ENCODE measurements at places on chromosomes 12 and 14.

DNA sequence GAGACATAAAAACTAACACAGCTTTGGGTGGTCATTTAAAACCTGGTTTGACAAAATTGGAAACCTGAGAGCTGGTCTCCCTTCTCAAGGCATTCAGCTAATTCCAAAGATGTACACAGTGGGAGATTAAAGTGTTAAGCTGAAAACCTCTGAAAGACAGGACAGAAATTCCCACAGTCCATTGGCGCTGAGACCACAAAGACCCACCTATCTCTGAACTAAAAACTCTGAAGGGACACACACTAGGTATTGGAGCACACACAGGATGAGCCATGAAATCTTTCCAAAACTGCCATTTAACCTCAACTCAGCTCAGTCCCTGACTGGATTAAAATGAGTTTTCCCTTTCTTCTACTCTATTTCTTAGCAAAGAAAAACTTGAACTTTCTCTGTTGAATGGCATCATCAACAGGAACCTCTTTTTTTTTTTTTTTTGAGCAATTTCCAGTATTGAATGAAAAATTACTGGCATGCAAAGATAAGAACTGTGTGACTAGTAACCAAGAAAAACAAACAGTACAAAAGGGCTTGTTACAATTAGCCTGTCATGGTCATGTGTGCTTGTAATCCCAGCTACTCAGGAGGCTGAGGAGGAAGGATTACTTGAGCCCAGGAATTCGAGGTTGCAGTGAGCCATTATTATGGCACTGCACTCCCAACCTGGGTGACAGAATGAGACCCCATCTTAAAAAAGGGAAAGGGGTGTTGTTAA is 82.4 kb downstream of the IPO8 start:
- peak; percentile 17 for DNase-seq

GRCh38 chr12:110543252-110543959 is 39.7 kb downstream of the PPTC7 start:
- peak; percentile 73 for DNase-seq

GRCh38 chr12:4268329-4269181 is 5.0 kb upstream of the CCND2 start:
- DNase-seq = peak; percentile 66

GRCh38 chr14:72513965-72514659 is 379.8 kb downstream of the DPF3 start:
- DNase-seq = peak; percentile 35

- no peak for DNase-seq
Measured at GRCh38 chr12:116431677-116432300, 127.4 kb upstream of the MAP1LC3B2 start.

DNA sequence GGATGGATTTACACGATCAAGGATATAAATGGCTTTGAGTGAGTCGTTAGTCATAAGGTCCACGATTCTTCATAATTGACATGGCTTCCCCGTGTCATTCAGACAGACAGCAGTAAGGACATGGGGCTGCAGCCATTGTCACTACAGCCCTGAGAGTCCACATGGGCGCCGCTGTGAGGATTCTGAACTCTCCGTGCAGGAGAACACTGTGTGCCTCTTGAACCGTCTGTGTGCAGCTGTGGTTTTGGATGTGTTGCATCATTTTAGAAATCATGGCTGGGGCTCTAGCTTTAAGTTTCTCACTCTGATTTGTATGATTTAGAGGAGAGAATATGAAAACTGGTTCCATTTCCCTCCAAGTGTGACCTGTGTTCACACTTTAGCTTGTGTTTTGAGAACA is 47.2 kb downstream of the NPAS3 start:
- DNase-seq = no peak

- no peak for DNase-seq
Measured at GRCh38 chr12:92719674-92720073, 16.9 kb downstream of the PLEKHG7 start.

GRCh38 chr12:104721039-104721405 is 237.1 kb downstream of the SLC41A2 start:
- no peak for DNase-seq

- no peak for DNase-seq
Measured at GRCh38 chr12:27253347-27253746, 9.3 kb downstream of the STK38L start.

DNA sequence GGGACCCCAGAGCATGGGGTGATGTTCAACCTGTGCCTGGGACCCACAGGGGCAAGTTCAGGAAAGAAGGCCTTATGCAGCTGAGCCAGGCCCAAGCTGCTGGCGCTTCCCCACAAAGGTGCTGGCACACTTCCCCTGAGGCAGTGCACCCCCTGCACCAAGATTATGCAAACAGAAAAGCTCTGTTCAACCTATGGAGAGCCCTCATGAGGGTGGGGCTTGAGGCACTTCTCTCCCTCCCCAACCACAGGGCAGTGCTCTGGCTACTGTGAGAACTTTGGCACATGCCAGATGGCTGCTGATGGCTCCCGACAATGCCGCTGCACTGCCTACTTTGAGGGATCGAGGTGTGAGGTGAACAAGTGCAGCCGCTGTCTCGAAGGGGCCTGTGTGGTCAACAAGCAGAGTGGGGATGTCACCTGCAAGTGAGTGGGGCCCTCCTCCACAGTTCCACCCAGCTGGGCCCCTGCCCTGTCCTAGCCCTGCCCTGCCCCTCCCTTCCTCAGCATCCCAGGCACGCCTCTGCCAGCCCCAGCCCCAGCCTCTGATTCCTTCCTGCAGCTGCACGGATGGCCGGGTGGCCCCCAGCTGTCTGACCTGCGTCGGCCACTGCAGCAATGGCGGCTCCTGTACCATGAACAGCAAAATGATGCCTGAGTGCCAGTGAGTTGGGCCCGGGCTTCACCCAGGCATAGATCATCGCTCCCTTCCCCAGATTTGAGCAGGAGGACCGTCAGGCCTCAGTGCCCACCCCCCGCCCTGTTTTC is 5.5 kb upstream of the NXPH4 start:
- DNase-seq = no peak

- no peak for DNase-seq
Measured at GRCh38 chr14:86933958-86934595, 1058.9 kb downstream of the GALC start.

GRCh38 chr12:83065562-83065961 is 378.9 kb downstream of the TMTC2 start:
- no peak for DNase-seq

GRCh38 chr14:99808515-99808914 is 15.3 kb downstream of the EML1 start:
- DNase-seq = peak; percentile 77

DNA sequence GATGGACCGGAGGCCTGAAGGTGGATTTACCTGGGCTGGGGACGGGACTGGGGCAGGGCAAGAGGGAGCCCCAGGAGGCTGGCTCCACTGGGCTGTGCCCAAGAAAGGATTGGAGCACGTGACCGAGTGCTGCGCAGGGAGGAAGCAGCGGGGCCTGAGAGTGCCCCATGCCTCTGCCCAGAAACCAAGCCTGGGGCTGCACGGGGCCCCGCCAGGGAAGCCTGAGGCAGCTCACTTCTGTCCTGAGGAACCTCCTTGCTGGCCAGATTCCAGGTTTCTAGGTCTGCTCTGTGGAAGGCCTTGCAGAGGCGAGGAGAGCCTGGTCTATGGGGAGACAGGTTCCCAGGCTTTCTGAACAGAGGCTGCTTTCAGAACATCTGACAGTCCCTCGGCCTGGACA is 10.4 kb downstream of the NGB start:
- peak; percentile 81 for DNase-seq

- no peak for DNase-seq
Measured at GRCh38 chr12:62251609-62251958, 8.6 kb upstream of the USP15 start.

GRCh38 chr14:58626431-58626831 is 11.3 kb upstream of the DACT1 start:
- no peak for DNase-seq

DNA sequence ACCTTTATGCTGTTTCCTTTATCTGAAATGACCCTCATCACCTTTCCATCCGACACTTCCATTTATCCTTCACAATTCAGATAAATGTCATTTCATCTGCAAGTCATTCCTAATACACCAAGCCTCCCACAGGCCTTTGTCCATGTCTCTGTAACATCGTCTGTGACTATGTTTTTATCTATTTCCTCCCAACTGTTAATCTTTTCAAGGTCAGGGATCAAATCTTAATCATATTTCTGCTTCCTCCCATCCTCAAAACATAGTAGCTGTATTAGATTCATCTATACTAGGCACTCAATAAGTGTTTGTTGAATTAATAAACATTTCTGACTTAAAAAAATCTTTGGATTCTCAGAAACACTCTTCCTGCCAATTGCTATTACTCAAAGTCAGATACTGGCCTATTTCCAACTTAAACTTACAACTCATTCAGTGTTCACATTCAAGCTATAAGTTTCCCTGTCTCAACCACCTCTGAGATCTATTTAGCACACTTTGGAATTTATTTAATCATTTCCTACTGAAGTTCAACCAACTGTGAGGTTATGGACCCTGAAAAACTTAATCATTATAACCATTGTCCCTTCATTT is 100.2 kb upstream of the ALX1 start:
- peak; percentile 13 for DNase-seq

DNA sequence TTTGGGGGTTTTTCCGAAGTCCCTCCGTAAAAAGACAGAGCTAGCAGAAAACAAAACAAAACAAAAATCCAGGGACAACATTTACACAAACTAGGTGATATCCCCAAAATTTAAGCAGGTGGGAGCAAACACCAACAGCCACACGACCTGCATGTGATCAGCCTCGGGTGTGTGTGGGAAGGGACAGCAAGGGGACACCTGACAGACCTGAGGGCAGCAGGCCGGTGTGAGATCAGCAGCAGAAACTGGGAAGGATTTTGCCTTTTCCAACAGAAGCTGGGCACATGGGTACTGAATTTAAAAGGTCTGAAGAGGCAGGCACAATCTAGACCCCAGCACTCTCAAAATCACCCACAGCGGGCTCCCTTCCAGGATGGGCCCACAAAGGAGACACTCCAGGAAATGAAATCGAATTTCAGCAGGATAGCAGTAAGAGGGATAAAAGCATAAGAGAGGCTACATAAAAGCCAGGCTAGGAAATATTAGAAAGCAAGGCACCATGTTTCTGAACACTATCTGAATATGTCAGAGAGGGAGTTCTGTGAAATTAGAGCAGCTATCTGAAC is 36.5 kb upstream of the SELPLG start:
- no peak for DNase-seq

DNA sequence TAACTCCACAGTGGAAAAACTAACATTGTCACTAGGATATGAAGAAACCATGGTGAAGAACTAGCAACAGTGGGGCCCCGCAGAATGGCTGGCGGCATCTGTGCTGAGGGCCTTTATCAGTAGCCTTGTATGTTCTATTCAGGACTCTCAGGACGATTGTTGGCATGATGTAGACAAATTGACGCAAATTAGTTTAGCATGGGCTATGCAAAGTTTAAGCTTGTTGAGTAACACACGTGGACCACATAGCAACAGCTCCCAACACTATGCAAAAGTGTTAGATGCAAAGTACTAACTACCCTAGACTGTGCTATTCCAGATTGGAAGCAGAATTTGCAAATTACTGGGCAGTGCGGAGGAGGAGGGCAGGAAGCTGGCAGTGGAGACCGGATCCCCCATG is 38.2 kb upstream of the TMEM263 start:
- no peak for DNase-seq

GRCh38 chr14:97408937-97409815 is 612.0 kb downstream of the VRK1 start:
- no peak for DNase-seq

- DNase-seq = peak; percentile 16
Measured at GRCh38 chr12:101671157-101671791, 26.2 kb upstream of the CHPT1 start.

GRCh38 chr14:51534610-51535011 is 117.1 kb upstream of the FRMD6 start:
- DNase-seq = no peak

DNA sequence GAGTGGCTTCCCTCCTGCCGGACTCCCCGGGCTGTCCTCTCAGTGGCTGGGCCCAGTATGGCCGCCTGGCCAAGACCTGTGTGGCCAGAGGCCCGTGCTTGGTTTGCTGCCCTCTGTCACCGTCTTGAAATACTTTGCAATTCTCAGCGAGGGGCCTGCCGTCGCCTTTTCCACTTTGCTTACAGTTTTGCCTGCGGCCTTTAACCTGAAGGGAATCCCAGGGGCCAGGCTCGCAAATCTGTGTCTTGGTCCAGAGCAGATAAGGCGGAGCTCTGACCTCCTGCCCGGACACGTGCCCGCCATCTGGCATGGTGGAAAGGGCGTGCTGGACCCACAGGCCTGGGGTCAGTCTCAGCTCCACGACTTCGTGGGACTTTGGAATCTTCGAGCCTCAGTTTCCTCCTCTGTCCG is 10.9 kb upstream of the AMN start:
- no peak for DNase-seq

DNA sequence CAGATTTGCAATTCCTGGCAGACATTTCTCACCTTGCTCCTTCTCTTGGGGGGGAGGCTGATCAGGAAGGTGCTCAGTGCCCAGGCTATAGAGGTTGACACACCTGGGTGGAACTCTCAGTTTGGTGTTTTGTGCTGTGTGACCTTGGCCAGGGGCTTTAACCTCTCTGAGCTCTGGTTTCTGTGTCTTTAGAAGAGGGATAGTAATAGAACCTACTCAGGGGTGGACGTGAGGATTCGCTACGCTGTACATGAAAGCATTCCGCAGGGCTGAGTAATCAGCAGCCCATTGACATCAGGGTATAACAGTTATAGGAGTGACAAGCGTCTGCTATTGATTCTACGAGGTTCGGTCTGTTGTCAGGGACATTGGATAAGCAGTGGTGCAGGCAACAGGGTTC is 98.1 kb downstream of the PHETA1 start:
- no peak for DNase-seq
